ENCODE measurements at places on chromosomes 6 and 20.

- no peak for DNase-seq
These were observed 6.0 kb downstream of the SRC start for GRCh38 chr20:37351689-37352607.

DNA sequence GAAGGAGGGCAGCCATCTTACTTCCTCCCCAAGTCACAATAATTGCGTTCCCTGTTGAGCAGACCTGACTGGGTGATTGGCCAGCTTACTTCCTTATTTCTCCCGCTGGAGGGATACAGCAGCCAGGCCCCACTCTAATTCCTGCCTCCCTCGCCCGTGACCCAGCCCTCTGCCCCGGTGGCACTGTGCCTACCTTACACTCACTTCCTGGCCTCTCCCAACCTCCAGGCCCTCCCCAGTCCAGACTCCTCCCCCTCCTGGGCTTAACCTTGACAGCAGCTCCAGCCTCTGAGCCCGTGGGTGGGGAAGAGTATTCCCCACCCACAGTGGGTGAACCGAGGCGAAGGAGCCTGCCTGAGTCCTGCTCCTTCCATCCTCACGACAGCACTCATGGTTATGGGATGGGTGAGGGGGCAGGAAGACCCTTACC, 3.0 kb downstream of the BAK1 start:
- DNase-seq: peak; percentile 52

DNA sequence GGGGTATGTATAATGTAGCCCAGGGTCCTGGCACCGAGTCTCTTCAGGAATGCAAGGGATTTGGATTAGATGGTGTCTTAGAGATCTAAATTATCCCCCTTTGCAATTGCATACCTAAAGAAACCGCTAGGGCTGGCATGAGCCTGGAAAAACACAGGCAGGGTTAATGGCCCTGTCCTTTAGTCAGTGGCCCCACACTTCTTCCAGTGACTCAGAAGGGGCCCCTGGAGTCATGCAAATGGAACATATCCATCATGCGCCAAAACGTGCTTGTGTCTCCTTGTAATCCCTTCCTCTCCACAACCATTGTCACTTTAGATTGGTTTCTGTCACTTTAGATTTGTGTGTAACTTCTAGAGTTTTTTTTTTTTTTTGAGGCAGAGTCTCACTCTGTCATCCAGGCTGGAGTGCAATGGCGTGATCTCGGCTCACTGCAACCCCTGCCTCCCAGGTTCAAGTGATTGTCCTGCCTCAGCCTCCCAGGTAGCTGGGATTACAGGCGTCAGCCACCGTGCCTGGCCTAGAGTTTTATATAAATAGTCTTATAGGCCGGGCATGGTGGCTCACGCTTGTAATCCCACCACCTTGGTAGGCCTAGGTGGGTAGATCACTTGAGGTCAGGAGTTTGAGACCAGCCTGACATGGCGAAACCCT, 8.7 kb upstream of the MYBL2 start:
- DNase-seq: no peak

DNA sequence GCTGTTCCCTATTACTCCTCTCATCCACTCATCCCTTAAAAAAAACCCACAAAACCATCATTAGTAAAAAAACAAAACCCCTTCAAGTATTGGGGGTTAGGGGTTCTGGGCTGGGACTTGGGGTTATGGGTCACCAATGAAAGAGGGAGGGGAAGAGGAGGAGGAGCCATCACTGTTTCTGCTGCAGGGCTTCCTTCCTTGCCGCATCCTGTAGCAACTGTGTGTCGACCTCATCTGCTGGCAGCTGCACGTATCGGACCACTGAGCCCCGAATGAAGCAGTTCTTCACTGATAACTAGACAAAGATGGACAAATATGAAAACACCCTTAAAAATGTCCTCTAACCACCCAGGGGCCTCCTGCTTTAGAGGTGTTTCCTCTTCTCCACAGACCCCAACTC, 2.0 kb upstream of the VARS1 start:
- DNase-seq: no peak

- no peak for DNase-seq
These were observed 60.6 kb downstream of the GPX5 start for GRCh38 chr6:28586324-28586723.

GRCh38 chr6:27209659-27210269, 37.7 kb upstream of the PRSS16 start:
- DNase-seq: no peak

DNA sequence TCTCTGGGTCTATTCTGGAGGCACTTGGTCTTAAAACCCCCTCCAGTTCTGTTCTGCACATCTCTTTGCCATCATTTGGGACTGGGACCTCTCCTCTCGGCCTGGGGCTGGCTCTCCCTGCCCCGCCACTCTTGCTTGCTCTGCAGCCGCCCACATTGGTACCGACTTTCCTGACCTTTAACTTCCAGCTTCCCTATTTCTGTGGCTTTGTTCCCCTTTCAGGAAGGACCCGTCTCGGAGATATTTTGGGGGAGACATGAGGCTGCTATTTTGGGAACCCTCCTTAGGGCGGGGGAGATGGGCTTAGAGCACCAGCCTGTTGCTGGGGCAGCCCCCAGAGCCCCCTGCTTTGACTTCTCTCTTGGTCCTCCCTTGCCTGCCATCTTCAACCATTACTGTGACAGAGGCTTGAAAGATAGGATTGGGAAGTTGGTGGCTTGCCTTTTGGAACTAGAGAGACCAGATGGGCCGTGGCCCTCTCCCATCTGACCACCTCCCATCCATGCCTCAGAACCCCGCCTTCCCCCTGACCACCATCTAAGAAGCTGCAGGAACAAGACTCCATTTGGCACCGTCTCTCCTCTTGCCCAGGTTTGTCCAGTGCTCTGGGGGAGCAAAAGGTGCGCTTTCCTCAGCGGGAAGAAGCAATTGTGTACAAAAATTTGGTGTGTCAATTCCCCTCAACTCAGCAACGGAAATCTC, 914 bp downstream of the TREM2 start:
- no peak for DNase-seq

DNA sequence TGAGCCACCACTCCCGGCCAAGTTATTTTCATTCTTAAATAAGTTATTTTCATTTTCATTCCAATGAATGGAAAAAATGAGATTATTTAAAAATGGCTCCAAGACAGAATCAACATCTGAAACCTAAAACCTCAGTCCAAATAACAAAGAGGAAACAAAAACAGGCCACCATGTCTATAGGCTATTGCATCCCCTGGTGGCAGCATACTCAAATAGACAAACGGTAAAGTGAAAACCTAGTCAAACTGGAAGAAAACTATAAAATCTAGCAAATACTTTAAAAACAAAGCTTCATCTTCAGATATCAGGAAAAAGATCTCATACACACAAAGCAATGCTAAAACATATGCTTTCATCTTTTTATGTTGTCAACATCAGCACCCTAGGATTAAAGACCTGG, 20.9 kb downstream of the IL17A start:
- DNase-seq: no peak

DNA sequence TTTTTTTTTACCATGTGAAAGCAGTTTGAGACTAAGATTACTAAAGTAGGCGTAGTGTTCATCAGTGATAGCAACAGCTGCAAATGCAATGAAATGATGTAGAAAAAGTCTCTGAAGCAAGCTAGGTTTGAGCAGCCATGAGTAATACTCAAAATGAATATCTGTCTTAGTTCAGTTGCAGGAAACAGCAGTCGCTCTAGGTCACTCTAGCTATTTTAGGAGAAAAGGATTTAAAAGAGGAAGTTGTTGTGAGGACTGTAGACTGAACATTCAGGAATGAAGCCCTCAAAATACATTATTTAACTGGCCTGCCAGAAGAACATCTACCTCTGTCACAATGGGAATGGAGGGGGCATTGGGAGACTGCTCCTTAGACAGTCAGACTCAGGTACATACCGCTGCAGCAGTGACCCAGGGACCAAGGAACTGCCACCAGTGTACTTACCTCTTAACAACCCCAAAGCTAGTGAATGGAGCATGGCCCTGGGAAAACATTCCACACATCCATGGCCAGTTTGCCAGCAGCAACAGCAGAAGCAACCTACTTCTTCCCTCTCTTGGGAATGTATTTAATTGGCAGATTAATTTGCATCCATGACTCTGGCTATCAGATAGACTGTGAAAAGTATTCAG, 243.0 kb upstream of the KHDRBS2 start:
- DNase-seq: no peak

GRCh38 chr6:54204921-54205591, 93.8 kb downstream of the MLIP start:
- DNase-seq: no peak

DNA sequence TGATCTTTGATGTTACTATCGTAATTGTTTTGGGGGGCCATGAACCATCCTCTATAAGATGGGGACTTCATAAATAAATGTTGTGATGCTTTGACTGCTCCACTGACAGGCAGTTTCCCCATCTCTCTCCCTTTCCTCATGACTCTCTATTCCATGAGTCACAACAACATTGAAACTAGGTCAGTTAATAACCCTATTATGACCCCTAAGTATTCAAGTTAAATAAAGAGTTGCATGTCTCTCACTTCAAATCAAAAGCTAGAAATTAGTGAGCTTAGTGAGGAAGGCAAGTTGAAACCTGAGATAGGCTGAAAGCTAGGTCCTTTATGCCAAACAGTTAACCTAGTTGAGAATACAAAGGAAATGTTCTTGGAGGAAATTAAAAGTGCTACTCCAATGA, 491.0 kb downstream of the HAO1 start:
- DNase-seq: no peak

- DNase-seq: no peak
These were observed 26.2 kb downstream of the NOL7 start for GRCh38 chr6:13641315-13641714.

GRCh38 chr20:47150403-47151152, 205.9 kb downstream of the ZMYND8 start:
- DNase-seq: peak; percentile 42

GRCh38 chr20:58340853-58341252, 31.3 kb downstream of the RAB22A start:
- DNase-seq: no peak

- DNase-seq: no peak
These were observed 26.1 kb downstream of the HLA-F start for GRCh38 chr6:29749308-29749662.

DNA sequence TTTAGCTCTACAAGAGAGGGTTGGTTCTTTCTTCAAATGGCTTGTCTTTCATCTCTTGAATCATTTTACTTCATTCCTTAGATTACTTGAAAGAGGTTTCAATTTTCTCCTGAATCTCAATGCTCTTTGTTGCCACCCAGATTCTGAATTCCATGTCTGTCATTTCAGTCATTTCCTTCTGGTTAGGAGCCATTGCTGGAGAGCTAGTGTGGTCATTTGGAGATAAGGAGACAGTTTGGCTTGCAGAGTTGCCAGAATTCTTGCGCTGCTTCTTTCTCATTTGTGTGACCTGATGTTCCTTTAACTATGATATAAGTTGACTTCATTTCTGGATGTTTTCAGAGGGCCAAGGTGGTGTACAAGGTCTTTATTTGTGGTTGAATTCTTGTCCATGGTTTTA, 157.8 kb downstream of the SLC22A3 start:
- no peak for DNase-seq

DNA sequence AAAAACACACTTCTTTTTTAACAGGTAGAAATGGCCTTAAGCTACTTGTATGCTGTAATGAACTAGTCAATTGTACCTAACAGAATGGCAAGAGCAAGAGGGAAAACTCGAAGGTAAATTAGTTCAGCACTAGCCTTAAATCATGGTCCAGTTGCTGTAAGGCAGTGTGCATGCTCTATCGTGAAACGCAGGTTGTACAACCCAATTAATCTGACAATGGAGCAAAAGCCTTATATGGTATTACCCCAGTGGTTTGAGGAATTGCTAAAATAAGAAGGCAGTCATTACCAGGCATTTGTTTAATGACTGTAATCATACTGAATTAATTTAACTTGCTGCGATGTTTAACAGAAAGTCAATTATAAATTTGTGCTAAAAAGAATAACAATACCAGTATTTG, 69.3 kb upstream of the SOX4 start:
- no peak for DNase-seq

GRCh38 chr6:70398783-70399728, 14.3 kb upstream of the FAM135A start:
- no peak for DNase-seq

GRCh38 chr20:31894980-31895675, 24.7 kb downstream of the TTLL9 start:
- DNase-seq: no peak

GRCh38 chr20:52864916-52865605, 107.1 kb upstream of the TSHZ2 start:
- no peak for DNase-seq

GRCh38 chr20:24484081-24484450, 14.6 kb downstream of the SYNDIG1 start:
- DNase-seq: no peak

DNA sequence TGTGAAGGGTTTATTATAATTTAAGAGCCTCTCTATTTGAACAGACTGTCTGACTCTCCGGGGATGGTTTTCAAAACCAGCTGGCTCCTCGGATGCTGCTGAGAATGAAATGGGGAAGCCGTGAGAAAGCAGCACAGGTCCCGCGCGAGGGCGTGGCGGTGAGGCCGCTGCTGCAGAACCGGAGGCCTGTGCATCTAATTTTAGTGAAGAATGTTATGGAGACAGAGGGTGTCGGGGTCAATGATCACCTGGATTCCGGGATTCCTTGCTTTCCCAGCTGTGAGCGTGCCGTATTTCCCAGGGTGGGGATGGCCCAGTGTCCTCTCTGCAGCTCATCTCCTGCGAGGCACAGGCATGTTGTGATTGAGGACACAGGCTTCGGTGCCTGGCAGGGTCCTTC, 348.0 kb downstream of the CDH4 start:
- no peak for DNase-seq

DNA sequence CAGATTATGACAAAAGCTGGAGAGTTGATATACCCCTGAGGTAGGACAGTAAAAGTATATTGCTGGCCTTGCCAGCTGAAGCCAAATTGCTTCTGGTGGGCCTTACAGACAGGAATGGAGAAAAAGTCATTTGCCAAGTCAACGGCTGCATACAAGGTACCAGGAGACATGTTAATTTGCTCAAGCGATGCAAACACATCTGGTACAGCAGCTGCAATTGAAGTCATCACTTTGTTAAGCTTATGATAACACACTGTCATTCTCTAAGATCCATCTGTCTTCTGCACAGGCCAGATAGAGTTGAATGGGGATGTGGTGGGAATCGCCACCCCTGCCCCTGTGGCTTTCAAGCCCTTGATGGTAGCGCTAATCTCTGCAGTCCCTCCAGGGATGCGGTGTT, 40.4 kb upstream of the POPDC3 start:
- DNase-seq: no peak

DNA sequence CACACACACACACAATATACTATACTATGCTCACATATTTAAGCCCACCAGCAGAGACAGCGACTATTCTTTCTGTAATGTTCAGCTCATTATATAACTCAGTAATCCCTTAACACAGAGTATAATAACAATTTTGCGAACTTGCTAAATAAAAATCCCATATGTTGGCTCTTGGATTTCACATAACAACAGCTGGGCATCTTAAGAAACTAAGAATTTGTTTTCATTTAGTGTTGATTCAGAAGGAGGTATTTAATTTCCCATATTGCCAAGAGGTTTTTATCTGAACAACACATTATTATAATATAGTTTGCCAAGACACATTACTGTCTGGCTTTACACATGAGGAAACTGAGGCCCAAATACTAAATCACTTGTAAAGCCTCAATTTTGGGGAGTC, 7.4 kb downstream of the ECT2L start:
- DNase-seq: no peak

GRCh38 chr6:142861711-142862110, 83.3 kb downstream of the HIVEP2 start:
- no peak for DNase-seq
